ENCODE measurements at places on chromosomes 13 and 19.

GRCh38 chr13:113731192-113732175 is 27.5 kb upstream of the TMEM255B start:
- DNase-seq = no peak

DNA sequence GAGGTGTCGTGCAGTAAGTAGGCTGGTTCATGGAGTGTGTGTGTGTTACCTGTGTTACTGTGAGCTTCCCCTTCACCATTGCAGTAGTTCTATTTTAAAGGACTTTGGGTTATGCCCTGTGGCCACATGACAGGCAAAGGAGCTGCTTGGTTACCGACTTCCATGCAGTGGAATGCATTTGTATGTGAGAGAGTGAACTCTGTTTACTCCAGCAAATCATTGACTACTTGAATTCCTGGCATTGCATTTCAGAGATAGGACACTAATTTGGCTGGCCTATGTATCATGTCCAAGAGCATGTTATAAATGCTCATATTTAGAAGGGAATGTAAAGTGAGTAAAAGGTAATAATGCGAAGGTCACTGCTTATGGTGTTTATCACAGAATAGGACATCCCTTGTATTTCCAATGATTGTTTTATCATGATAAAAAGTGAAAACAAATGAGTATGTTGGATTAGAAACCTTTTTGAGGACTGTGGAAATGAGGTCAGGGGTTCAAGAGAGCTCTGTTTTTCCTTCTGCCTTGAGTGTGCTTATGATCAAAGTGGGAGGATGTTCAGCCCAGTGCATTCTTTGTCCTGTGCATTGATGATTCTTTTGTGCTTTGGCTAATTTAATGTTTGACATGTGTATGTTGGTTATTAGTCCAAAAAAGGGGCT is 156.5 kb downstream of the LMO7 start:
- DNase-seq = no peak

GRCh38 chr13:110297766-110298504 is 9.0 kb downstream of the COL4A1 start:
- no peak for DNase-seq

DNA sequence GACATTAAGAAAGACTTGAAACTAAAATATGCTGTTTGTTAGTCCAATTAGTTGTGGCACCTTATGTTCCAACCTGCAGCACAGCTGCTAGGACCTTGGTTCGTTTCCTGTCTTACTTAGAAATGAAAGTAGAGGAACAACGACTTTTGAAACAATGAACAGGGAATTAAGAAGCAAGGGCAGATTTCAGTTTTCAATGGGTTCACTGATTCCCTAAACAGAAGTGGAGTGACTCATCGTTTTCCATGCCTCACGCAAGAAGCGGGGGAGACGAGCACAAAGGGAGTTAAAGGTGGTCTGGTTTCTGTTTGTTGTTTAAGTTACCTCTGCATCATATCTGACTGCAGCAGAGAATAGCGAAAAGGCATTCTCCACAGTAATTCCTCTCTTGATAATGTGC is 44.8 kb downstream of the PHF11 start:
- DNase-seq = no peak

DNA sequence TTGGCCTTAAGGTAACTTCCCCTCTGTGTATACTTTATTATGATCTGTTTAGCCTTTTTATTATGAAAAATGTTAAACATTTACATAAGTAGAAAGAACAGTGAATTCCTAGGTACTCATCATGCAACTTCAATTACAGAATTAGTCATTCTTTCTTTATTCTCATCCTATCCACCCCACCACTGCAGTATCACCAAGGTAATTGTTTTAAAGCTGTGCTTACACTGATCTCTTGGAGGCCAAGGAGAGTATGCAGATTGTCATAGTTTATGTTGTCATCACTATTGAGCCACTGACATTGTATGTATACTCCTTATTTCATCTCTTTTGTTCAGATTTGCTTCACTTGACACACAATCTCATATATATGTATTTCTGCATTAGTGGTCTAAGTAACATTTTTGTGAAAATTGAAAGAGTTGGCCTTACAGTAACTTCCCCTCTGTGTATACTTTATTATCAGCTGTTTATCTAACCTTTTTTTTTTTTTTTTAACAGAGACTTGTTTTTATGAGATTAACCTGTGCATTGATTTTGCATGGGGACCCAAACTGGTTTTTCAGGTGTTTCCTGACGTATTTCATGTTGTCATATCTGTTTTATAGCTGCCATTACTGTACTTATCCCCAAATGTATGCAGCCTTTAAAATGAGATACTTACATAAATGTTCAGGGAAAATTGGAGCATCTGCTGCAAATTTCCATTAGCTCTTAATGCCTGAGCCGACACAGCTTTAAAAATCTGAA is 4.5 kb downstream of the ZNF507 start:
- no peak for DNase-seq

DNA sequence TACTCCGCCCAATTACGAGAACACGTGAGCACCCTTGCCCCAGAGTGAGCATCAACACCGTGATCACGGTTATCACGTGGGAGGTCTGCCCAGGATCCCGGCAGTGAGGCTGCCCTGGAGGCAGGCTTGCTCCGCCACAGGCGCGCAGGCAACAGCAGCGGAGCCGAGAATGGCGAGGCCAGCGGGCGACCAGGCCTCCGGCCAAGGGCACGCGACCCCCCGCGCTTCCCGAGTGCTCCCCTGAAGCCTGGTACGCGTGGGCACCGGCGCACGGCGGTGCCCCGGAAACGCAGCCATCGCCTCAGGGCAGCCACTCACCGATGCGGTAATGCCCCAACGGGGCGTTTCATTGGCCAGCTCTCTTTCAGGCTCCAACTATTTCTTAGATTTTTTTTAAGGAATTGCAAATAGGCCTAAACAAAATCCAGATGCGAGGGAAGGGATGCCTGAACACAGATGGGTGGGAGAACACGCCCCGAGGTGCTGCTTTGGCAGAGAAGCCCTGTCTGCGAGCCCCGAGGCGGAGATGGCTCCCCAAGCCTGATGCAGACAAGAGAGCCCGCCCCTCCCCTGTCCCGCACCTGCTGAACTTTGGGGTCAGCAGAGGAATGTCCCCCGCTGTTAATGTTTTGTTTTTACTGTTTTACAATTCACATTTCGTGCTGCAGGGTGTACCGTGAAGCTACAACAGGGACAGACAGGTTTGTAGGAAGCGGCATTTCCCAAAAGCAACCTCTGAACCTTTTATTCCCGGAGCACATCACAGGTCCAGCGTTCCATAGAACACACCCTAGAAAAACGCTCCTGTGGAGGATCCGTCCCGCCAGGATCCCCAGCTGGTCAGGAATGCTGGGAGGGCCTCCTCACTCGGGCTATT is 132.7 kb downstream of the ZDHHC20 start:
- no peak for DNase-seq

GRCh38 chr13:60689076-60689475 is 292.1 kb downstream of the TDRD3 start:
- no peak for DNase-seq

DNA sequence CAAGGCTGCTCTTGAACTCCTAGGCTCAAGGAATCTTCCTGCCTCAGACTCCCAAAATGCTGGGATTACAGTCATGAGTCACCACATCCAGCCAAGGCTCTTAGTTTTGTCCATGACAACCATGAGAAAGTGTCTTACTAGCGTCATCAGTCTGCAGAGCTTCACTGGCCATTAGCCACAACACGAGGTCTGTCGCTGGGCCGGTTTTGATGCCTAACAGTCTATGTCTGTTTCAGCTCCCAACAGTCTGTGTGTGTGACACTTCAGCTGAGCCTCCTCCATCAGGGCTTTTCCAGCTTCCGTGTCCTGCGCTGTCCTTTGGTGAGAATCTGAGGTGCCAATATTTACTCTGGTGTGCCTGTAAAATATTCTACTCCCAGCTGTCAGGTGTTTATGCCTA is 47.6 kb downstream of the CEP89 start:
- no peak for DNase-seq

- no peak for DNase-seq
These were observed 49.9 kb downstream of the ZNF787 start for GRCh38 chr19:56071151-56071550.

DNA sequence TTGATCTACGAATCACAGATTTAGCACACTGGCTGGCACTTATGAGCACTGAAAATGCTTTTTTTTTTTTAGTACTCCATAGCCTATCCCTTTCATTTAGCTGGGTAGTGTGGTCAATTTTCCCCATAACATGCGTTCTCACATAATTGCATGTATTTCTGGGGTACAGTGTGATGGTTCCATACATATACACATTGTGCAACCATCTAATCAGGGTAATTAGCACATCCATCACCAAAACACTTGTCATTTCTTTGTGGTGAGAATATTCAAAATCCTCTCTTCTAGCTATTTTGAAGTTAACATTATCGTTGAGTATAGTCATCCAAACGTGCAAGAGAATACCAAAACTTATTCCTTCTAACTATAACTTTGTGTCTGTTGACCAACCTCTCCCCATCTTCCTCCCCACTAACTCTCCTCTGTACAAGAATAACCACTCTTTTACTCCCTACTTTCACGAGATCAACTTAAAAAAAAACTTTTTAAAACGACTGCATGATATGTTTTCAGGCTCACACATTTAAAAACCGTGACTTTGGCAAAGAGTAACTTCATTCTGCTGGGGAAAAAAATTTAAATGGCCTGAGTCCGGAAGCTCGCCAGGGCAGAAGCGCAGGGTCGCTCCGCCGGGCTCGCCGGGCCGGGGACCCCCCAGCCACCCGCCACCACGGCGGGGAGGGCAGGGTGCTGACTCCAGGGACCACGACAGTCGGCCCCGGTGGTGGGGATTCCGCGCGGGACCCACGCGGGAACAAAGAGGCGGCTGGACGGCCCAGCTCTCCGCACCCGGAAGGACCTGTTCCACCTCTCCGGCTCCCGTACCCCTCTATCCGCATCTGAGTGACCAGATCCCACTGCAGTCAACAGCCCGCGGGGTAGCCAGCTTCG is 868 bp upstream of the UBAC2 start:
- no peak for DNase-seq

Data from vagina (tissue), 2 donors.